ENCODE measurements at places on chromosomes 11 and 22. TPM values are rescaled to one million over a fixed set of nuclear protein-coding genes. Genes with fewer than 3 reads are reported as not detected.

DNA sequence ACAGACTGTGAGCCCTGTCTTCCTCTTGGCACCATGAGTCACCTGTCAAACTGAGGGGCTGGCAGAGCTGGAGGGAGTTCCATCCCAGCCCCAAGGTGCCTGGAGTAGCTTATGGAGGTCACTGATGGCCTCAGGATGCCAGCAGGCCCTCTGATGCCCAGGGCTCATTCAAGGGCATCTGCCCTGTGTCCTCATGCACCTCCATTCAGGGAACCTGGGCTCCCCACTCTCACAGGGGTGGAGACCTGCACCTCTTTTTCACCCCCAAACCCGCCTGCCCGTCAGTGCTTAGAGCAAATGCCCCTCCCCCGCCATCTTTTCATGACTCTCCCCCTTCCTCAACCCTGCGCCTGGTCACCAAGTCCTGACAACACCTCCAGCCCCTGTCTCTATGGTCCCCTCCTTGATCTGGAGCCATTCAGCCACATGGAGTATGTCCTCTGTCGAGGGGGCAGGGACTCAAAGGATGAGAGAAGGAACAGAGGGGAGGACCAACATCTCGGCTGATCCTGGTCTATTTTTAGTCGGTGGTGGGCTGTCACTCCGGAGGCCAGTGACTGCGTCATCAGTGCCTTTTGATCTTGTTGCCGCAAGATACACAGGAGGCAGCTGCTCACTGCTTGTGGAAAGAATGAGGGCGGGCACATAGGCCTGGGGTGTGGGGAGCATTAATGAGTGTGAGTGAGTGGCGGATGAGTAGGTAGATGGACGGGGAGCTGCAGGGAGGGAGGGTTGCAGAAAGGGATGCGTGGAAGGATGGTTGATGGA, 72.2 kb downstream of the CDKN1C start:
- no peak for DNase-seq

DNA sequence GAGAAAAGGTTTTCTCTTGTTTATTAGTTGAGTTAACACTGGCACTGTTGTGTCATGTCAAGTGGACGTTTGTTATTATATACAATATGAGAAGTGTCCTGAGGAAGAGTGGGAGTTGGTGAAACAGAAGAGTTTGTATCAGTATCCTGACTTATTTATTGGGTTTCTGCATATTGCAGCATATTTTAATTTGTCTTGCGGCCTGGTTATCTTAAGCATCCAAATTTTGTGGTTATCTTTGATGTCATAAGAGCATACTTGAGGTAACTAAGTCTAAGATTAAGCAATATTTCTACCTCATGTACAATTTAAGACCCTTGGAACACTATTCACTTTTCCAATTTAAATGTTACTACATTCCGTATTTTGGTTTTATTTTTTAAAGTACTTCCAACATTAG, 103.5 kb downstream of the DDX10 start:
- DNase-seq, result no peak

PRRG4 gene
- not detected for total RNA-seq

GRCh38 chr11:119307974-119308373, 9.0 kb downstream of the MCAM start:
- DNase-seq, result no peak

DNA sequence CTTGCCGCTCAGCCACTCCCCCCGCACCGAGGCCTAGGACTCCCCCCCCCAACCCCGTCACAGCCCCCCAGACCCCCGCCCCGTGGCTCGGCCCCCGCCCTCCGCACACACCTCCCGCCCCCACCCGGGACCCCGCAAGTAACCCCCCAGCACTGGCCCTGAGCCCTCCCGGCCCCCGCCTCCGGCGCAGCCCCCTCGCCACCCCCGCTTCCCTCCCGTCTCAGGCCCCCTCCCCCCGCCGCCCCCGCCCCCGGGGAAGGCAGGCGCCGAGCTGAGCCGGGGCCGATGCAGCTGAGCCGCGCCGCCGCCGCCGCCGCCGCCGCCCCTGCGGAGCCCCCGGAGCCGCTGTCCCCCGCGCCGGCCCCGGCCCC, 1.5 kb downstream of the SHANK3 start:
- DNase-seq, result peak; percentile 56

PICK1 gene
- total RNA-seq, result 22.6 TPM

DNA sequence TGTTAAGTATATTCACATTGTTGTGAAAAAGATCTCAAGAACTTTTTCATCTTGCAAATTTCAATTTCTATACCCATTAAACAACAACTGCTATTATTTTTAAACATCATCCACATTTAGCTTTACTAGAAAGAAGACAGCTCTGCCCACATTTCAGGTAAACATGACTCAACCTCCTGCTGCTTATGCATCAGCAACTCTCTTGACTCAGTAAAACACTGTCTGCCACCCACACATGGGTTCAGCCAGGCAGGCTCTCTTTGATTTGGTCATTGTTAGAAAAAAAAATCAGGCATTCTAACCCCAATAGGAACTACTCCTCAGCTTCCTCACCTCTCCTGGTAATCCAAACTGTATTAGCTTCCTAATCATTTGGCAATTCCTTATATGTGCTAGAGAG, 5.1 kb upstream of the ENDOD1 start:
- DNase-seq, result no peak

FOLR1 gene
- total RNA-seq, result not detected

DNA sequence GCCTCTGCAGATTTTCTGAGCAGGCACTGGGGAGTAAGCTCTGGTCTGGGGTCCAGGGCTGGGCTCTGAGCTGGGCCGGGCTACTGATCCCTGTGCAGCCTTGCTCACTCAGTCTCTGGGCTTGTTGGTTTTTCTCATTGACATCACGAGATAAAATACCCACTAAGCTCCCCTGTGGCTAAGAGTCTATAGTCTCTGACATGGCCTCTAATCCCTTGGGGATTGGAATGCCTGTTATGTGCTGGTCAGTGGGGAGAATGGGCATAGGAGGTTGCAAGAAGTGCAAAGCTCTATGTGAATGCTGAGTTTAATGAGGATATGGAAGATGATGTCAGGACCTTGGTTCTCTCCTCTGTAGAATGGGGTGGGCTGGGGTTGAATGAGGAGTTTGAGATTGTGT, 23.3 kb downstream of the ELF5 start:
- no peak for DNase-seq

DNA sequence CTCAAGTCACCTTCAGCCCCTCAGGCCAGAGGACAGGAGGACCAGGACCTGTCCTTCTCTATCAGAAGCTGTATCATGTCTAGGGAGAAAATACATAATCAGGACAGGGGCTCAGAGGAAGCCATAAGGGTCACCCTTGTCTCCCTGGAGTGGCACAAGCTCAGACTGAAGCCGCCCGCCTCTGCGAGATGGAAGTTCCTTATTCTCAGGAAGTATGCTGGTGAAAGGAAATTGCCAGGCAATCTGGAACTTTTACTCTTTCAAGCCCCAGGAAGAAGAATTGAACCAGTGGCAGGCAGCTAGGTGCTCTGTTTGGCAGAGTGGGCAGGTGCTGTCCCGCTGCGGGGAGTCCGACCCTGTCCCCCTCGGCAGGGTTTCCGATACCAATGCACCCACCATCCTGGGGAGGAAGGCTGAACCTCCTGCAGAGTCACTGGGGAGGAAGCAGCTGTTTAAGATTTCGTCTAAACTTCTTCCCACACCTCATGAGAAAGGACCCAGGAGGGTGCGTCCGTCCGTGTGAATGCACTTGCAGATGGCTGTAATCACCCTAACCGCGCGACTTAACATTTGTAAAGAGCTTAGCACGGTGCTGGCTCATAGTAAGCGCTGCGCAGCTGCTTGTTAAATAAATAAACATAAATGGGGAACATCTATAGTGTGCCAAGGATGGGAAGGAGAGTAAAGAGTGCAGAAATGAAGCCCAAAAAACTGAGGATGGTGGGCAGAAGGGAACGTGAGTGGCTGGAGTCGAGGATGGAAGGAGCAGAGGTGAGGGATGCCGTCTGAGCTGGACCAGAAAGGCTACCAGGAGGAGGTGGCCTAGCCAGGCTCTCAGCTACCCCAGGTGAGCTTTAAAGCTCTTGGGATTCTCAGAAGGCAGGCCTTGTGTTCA, 5.0 kb upstream of the ANO1 start:
- no peak for DNase-seq

KIRREL3 gene
- total RNA-seq, result 1.6 TPM

- DNase-seq, result peak; percentile 59
These were observed at the start of gene MLC1 for GRCh38 chr22:50085211-50085972. MLC1 (minus strand) TSS chr22:50085426; CDS start chr22:50084902, 524 bp downstream.

GRCh38 chr11:74255741-74256375, 55.6 kb downstream of the P4HA3 start:
- DNase-seq, result no peak

DEFB131B gene
- not detected for total RNA-seq
